ENCODE measurements at places on chromosomes 6 and 20. TPM values are rescaled to one million over a fixed set of nuclear protein-coding genes. Genes with fewer than 3 reads are reported as not detected.

The CTCFL gene
- total RNA-seq, result 0.34 TPM

The PEX3 gene
- 12.9 TPM for total RNA-seq

The OPRL1 gene
- total RNA-seq, result 1.6 TPM

The GTF2H4 gene
- 59.7 TPM for total RNA-seq

The TSBP1 gene
- not detected for total RNA-seq

- no peaks in the 10 kb centered on the region for H3K27me3 ChIP-seq
- no peak overlapping the region for H3K4me3 ChIP-seq
- no peak for DNase-seq
- no peaks in the 10 kb centered on the region for H3K4me1 ChIP-seq
- H3K36me3 ChIP-seq, result no peaks in the 10 kb centered on the region
These were observed 106.1 kb downstream of the PSMB1 start for GRCh38 chr6:170446841-170447560.

DNA sequence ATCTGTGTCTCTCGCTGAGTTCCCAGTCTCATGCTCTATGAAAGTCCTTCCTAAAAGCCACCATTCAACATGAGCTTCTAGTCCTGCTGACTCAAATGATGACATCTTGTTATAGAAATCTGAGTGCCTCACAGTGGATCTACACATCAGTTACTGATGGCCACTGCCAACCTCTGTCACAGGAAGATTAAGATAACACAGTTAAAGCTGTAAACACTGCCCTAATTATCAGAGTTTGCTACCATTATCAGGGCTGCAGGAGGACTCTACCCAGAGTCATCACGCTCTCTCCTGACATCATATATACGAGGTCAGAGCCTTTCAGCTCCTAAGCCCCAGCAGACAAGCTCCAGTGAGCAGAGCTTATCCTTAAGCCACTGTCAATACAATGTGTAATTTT, 63.2 kb downstream of the HIVEP2 start:
- H3K27me3 ChIP-seq, result no peaks in the 10 kb centered on the region
- DNase-seq, result no peak
- H3K27ac ChIP-seq, result no peak overlapping the region

- H3K4me1 ChIP-seq, result no peaks in the 10 kb centered on the region
- no peak for DNase-seq
- no peak overlapping the region for H3K4me3 ChIP-seq
- no peaks in the 10 kb centered on the region for H3K27me3 ChIP-seq
These were observed 292.2 kb upstream of the QKI start for GRCh38 chr6:163122365-163122764.

GRCh38 chr6:137099689-137100403, 55.1 kb upstream of the IL20RA start:
- H3K4me3 ChIP-seq, result no peak overlapping the region
- H3K27me3 ChIP-seq, result no peaks in the 10 kb centered on the region
- no peak overlapping the region for H3K27ac ChIP-seq
- no peaks in the 10 kb centered on the region for H3K4me1 ChIP-seq

DNA sequence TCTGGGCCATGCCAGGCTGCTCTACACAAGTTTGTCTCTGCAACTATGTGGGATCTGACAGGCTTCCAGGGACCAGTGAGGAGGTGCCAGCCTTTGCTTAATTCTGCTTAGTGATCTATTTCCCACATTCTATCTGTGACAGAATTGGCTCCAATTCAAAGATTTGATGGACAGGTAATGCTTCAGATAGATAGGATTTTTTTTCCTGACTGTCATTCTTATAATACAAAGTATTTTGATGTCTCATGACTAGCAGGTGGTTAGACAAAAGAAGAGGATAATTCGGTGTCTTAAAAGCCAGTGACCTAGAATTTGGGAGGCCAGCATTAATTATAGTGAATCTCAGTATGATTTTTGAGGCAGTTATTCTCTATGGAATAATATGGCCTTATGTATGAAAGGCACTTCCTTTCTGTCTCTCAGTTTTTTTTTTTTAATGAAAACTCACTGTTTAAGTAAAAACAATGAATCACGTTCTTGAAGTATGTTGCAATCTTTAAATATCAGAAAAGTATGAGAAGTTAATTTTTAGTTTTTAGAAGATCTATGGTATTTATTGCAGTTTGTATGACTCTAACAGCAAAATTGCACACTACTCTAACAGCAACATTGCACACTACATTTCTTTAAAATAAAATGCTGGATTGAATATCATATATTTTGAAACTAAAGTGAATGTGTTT, 43.7 kb downstream of the TMEM200A start:
- H3K4me1 ChIP-seq, result no peaks in the 10 kb centered on the region

- H3K27me3 ChIP-seq, result no peaks in the 10 kb centered on the region
- no peaks in the 10 kb centered on the region for H3K36me3 ChIP-seq
- DNase-seq, result no peak
- H3K4me3 ChIP-seq, result no peak overlapping the region
- no peak overlapping the region for H3K27ac ChIP-seq
- no peaks in the 10 kb centered on the region for H3K4me1 ChIP-seq
These were observed 122.6 kb downstream of the BTBD3 start for GRCh38 chr20:12040261-12040660.

- no peak overlapping the region for H3K4me3 ChIP-seq
- no peak overlapping the region for H3K27ac ChIP-seq
- DNase-seq, result no peak
- H3K27me3 ChIP-seq, result peaks cover 16% of the 10 kb centered on the region
- H3K36me3 ChIP-seq, result no peaks in the 10 kb centered on the region
- H3K4me1 ChIP-seq, result no peaks in the 10 kb centered on the region
These were observed 7.4 kb downstream of the LY86 start for GRCh38 chr6:6595952-6596351.

GRCh38 chr6:33277663-33278391, 904 bp downstream of the B3GALT4 start:
- H3K27ac ChIP-seq, result peak overlapping the region; percentile 82
- H3K36me3 ChIP-seq, result peaks cover 28% of the 10 kb centered on the region
- no peak for DNase-seq
- H3K4me3 ChIP-seq, result no peak overlapping the region
- no peaks in the 10 kb centered on the region for H3K27me3 ChIP-seq

- H3K4me1 ChIP-seq, result no peaks in the 10 kb centered on the region
- H3K36me3 ChIP-seq, result no peaks in the 10 kb centered on the region
- DNase-seq, result peak; percentile 35
- H3K27me3 ChIP-seq, result no peaks in the 10 kb centered on the region
These were observed at the start of gene MC3R for GRCh38 chr20:56247954-56248782. TSS of gene MC3R (plus strand) at chr20:56248732. CDS start at chr20:56248844, 112 bp downstream.

GRCh38 chr6:14713008-14713960, 532.6 kb upstream of the JARID2 start:
- DNase-seq, result no peak
- H3K27ac ChIP-seq, result no peak overlapping the region
- H3K27me3 ChIP-seq, result no peaks in the 10 kb centered on the region
- no peak overlapping the region for H3K4me3 ChIP-seq
- H3K36me3 ChIP-seq, result no peaks in the 10 kb centered on the region

DNA sequence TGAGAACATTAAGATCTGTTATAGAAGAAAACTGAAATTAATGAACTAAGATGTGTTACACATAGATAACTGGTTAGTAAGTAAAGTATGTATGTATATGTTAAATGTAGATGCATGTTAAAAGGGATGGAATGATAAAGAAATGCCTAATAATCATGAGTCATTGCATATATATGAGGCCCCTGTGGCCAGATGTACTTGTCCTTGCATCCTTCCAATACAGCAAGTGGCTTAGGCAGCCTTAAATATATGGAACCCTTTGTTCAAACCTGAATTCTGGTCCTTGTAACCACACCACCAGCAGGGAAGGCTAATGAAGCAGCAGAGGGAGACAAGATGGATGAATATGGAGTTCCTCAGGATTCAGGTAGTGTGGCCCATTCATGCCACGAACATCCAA, 9.8 kb upstream of the AKAP7 start:
- DNase-seq, result no peak
- H3K27me3 ChIP-seq, result no peaks in the 10 kb centered on the region
- no peaks in the 10 kb centered on the region for H3K4me1 ChIP-seq
- no peak overlapping the region for H3K4me3 ChIP-seq

GRCh38 chr20:9886227-9886626, 47.4 kb upstream of the PAK5 start:
- H3K4me3 ChIP-seq, result no peak overlapping the region
- no peak for DNase-seq
- H3K27ac ChIP-seq, result no peak overlapping the region
- H3K4me1 ChIP-seq, result no peaks in the 10 kb centered on the region

GRCh38 chr6:80742481-80742880, 636.0 kb downstream of the BCKDHB start:
- H3K27ac ChIP-seq, result no peak overlapping the region
- peak; percentile 35 for DNase-seq
- no peaks in the 10 kb centered on the region for H3K27me3 ChIP-seq
- H3K4me1 ChIP-seq, result no peaks in the 10 kb centered on the region

All from HCT116 (cell line).